SJSA1 (cell line): ENCODE measurements at places on chromosomes 6 and 20. TPM values are rescaled to one million over a fixed set of nuclear protein-coding genes. Genes with fewer than 3 reads are reported as not detected.

The DLL1 gene
- total RNA-seq, result 0.03 TPM in 1 of 2 replicates, not detected in the other

The TSPO2 gene
- not detected in 2 replicates for total RNA-seq

The CRYBG1 gene
- total RNA-seq, result 6.4 and 10.1 TPM in 2 replicates

The DDO gene
- total RNA-seq, result 0.53 TPM in 1 of 2 replicates, not detected in the other

The ATP6V1G2 gene
- 0.13 TPM in 1 of 2 replicates, not detected in the other for total RNA-seq

The VGLL2 gene
- 0.05 TPM in 1 of 2 replicates, not detected in the other for total RNA-seq

The CST2 gene
- not detected in 2 replicates for total RNA-seq

The GSTA2 gene
- not detected in 2 replicates for total RNA-seq

The KPNA5 gene
- total RNA-seq, result 7.2 and 7.3 TPM in 2 replicates
